ENCODE measurements at places on chromosomes 13 and 19. TPM values are rescaled to one million over a fixed set of nuclear protein-coding genes. Genes with fewer than 3 reads are reported as not detected.

GRCh38 chr13:103134271-103134670, 68.1 kb upstream of the SLC10A2 start:
- no peak overlapping the region for H3K27ac ChIP-seq
- no peaks in the 10 kb centered on the region for H3K27me3 ChIP-seq
- H3K4me3 ChIP-seq, result no peak overlapping the region
- no peaks in the 10 kb centered on the region for H3K36me3 ChIP-seq
- no peaks in the 10 kb centered on the region for H3K4me1 ChIP-seq
- DNase-seq, result no peak

DNA sequence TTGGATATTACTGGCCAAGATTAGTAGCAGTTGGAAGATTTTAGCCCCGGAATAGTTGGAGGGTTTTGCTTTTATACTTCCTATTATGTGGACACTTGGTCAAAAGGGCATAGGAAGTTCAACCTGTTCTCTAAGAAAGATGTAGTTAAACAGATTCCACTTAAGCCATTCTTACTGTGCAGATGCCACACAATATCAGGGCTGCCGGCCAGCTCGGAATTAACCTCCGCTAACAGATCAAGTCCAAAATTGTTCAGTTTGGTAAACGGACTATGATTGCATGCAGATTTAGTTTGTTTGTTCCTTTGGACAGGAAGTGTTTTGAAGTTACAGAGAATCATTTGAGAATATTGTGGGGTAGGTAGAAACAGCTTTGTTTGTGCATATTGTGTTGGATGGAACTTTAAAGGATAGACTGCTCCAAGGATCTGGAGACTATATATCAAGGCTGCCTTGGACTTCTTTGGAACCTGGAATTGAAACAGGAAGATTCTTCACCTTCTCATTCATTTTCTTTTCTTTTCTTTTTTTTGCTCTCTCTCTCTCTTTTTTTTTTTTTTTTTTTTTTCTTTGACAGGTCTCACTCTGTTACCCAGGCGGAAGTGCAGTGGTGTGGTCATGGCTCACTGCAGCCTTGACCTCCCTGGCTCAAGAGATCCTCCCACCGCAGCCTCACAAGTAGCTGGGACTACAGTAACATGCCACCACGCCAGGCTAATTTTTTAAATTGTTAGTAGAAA, 5.0 kb upstream of the SPRY2 start:
- peaks cover 8% of the 10 kb centered on the region for H3K4me1 ChIP-seq
- H3K4me3 ChIP-seq, result no peak overlapping the region
- DNase-seq, result no peak

DNA sequence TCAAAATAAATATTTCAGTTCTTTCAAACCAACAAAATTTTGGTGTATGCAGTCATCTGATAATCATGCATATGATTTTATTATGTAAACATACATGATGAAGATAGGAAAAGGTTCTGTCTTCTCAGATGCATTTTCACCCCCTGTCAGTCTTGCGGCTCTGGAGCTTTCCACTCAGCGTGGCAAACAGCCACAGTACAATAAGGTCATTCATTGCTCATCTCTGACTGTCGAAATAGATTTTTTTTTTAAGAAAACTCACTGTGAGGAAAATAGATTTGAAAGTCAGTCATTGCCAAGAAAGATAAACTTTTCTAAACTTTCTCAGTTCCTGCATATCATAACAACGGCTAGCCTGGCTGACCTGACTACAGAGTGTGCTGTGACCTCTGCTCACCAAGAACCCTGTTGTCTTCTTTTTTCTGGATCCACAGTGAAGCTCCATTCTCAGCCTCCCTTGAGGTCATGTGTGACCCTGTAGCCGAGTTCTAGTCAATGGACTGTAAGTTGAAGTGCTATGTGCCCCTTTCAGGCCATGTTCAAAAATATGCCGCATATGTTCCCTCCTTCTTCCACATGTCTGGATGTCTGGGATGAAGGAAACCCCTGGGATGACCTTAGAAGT, 519.6 kb downstream of the KLF5 start:
- H3K4me1 ChIP-seq, result no peaks in the 10 kb centered on the region
- H3K36me3 ChIP-seq, result no peaks in the 10 kb centered on the region
- H3K27ac ChIP-seq, result no peak overlapping the region
- no peak overlapping the region for H3K4me3 ChIP-seq
- H3K27me3 ChIP-seq, result no peaks in the 10 kb centered on the region

ENOX1 gene
- 1.1 TPM for polyA plus RNA-seq

- H3K4me1 ChIP-seq, result peaks cover 7% of the 10 kb centered on the region
- no peaks in the 10 kb centered on the region for H3K27me3 ChIP-seq
- H3K27ac ChIP-seq, result no peak overlapping the region
Observed at GRCh38 chr19:11963566-11964355, 1.1 kb upstream of the ZNF763 start.

GRCh38 chr13:19791953-19792537, 9.3 kb upstream of the PSPC1 start:
- no peak overlapping the region for H3K27ac ChIP-seq
- no peaks in the 10 kb centered on the region for H3K27me3 ChIP-seq
- peaks cover 17% of the 10 kb centered on the region for H3K4me1 ChIP-seq
- H3K36me3 ChIP-seq, result no peaks in the 10 kb centered on the region

- no peaks in the 10 kb centered on the region for H3K27me3 ChIP-seq
- peak overlapping the region; percentile 35 for H3K27ac ChIP-seq
- H3K4me1 ChIP-seq, result peaks cover 26% of the 10 kb centered on the region
- H3K4me3 ChIP-seq, result no peak overlapping the region
Observed at GRCh38 chr19:12953799-12954611, 3.0 kb downstream of the GADD45GIP1 start.

GRCh38 chr13:20550799-20551198, 16.2 kb upstream of the IFT88 start:
- DNase-seq, result no peak
- H3K27ac ChIP-seq, result no peak overlapping the region
- no peaks in the 10 kb centered on the region for H3K27me3 ChIP-seq
- no peaks in the 10 kb centered on the region for H3K4me1 ChIP-seq
- H3K36me3 ChIP-seq, result no peaks in the 10 kb centered on the region

DNA sequence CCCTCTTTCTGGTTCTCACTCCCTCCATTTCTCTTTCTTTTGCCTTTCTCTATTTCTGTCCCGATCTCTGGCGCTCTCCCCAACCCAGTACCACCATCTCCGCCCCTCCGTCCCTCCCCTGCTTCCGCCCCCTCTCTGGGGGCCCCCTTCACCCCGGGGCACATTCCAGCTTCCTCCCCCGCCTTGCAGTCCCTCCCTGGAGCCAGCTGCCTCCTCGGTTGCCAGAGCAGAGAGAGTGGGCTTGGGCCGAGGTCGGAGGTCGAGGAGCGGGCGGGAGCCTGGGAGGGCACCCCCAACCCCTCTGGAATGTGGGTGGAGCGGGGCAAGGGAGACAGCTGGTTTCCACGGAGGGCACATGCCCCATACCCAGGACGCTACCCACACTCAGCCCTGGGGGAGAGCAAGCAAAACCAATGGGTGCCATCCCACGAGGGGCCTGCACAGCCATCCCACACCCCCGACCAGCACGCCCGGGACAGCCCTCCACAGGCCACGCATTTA, 6.5 kb upstream of the CIRBP start:
- H3K4me1 ChIP-seq, result peaks cover 70% of the 10 kb centered on the region
- peak overlapping the region; percentile 89 for H3K27ac ChIP-seq
- peak overlapping the region; percentile 90 for H3K4me3 ChIP-seq
- H3K27me3 ChIP-seq, result peaks cover 4% of the 10 kb centered on the region
- no peak for DNase-seq

DNA sequence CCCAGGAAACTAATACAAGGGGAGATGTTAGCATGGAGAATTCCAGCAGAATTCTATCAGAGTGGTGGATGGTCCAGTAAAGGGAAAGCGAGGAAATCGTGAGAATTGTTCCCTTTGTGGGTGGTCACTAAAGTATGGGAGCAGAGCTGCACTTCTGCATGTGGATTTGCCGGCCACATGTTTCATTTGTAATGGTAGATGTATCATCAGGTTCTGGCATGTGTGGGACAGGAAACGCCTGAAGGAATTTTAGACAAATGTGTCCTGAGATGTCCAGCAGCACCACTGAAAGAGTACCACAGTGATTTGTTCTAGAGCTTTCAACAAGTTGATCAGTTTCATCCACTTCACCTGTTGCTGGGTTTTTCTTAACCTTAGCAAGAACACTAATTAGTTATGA, 308.4 kb downstream of the SHISA2 start:
- peaks cover 3% of the 10 kb centered on the region for H3K4me1 ChIP-seq
- no peak for DNase-seq
- H3K27ac ChIP-seq, result no peak overlapping the region
- no peak overlapping the region for H3K4me3 ChIP-seq

DNA sequence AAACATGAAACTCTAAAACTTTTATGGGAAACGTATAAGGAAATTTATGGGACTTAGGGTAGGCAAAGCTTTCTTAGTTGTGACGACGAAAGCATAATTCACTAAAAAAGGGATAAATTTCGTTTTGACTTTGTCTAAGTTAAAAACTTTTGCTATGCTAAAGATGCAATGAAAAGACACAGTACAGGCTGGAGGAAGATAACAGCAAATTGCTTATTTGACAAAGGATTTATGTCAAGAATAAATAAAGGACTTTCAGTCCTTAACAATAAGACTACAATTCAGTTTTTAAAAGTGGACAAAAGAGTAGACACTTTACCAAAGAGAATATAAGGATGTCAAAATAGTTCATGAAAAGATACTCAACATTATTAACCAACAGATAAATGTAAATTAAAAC, 150.2 kb downstream of the NBEA start:
- no peaks in the 10 kb centered on the region for H3K36me3 ChIP-seq
- H3K27ac ChIP-seq, result no peak overlapping the region
- no peaks in the 10 kb centered on the region for H3K4me1 ChIP-seq
- no peak overlapping the region for H3K4me3 ChIP-seq

- DNase-seq, result no peak
- H3K4me1 ChIP-seq, result no peaks in the 10 kb centered on the region
- no peaks in the 10 kb centered on the region for H3K27me3 ChIP-seq
- no peak overlapping the region for H3K27ac ChIP-seq
- H3K36me3 ChIP-seq, result peaks cover 12% of the 10 kb centered on the region
- H3K4me3 ChIP-seq, result no peak overlapping the region
Observed at GRCh38 chr19:46614114-46614722, 10.7 kb downstream of the PTGIR start.

CD70 gene
- 0.53 TPM for polyA plus RNA-seq

ZNF546 gene
- 0.52 TPM for polyA plus RNA-seq

- peaks cover 16% of the 10 kb centered on the region for H3K4me1 ChIP-seq
- no peak for DNase-seq
- no peak overlapping the region for H3K27ac ChIP-seq
- H3K4me3 ChIP-seq, result no peak overlapping the region
- no peaks in the 10 kb centered on the region for H3K27me3 ChIP-seq
Observed at GRCh38 chr13:34458756-34459715, 483.0 kb upstream of the NBEA start.

- peaks cover 40% of the 10 kb centered on the region for H3K4me1 ChIP-seq
- H3K4me3 ChIP-seq, result peak overlapping the region; percentile 38
- no peaks in the 10 kb centered on the region for H3K36me3 ChIP-seq
- DNase-seq, result no peak
- no peaks in the 10 kb centered on the region for H3K27me3 ChIP-seq
Observed at GRCh38 chr19:45455707-45456499, 11.9 kb upstream of the FOSB start.

DNA sequence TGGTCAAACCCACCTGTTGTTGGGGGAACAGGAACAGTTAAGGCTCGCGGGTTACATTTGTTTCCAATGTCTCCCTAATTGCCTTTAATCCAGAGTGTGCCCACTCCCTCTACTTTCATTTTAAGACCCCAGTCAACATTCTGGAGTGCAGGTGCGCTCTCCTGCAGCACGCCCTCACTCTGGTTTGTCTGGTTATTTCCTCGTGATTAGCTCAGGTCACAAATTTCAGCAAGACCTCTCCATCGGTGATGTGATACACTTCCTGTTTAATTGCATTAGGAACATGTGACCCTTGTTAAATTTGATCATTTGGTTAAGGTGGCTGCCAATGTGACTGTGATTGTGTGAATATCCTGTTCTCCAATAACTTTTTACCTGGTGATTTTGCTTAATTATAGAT, 53.0 kb downstream of the TEX29 start:
- H3K27ac ChIP-seq, result no peak overlapping the region
- H3K27me3 ChIP-seq, result no peaks in the 10 kb centered on the region
- H3K36me3 ChIP-seq, result no peaks in the 10 kb centered on the region
- H3K4me3 ChIP-seq, result no peak overlapping the region
- DNase-seq, result no peak

KIR3DL1 gene
- polyA plus RNA-seq, result not detected

- peak; percentile 50 for DNase-seq
- H3K36me3 ChIP-seq, result no peaks in the 10 kb centered on the region
- no peak overlapping the region for H3K4me3 ChIP-seq
- H3K27ac ChIP-seq, result no peak overlapping the region
Observed at GRCh38 chr13:23621316-23621645, 51.1 kb downstream of the TNFRSF19 start.

- peaks cover 20% of the 10 kb centered on the region for H3K27me3 ChIP-seq
- no peak overlapping the region for H3K27ac ChIP-seq
- DNase-seq, result no peak
Observed at GRCh38 chr19:50858886-50859285, 4.2 kb downstream of the KLK3 start.
